Stromal cell of bone marrow (primary cell): ENCODE measurements at places on chromosomes 3 and 15.

GRCh38 chr3:177065285-177066033 is 131.8 kb downstream of the TBL1XR1 start:
- no peak for DNase-seq

DNA sequence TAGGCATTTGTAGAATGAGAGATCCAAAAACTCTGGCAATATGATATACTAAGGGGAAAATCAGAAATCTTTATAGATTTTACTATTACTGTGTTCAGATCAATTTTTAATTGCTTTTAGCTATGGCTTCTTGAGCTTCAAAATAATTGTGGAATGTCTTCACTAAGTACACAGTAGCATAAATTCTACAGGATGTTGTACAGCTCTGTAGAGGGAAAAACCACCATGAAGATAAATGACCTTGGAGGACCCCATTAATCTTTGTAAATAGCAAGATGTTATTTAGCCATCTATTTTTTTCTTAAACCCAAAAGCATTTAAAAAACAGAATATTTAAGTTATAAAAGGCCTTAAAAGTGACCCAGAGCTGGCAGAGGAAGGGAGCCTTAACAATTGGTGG is 43.9 kb upstream of the FNDC3B start:
- DNase-seq = no peak

GRCh38 chr15:45544266-45545023 is 21.9 kb upstream of the SLC30A4 start:
- DNase-seq = no peak

DNA sequence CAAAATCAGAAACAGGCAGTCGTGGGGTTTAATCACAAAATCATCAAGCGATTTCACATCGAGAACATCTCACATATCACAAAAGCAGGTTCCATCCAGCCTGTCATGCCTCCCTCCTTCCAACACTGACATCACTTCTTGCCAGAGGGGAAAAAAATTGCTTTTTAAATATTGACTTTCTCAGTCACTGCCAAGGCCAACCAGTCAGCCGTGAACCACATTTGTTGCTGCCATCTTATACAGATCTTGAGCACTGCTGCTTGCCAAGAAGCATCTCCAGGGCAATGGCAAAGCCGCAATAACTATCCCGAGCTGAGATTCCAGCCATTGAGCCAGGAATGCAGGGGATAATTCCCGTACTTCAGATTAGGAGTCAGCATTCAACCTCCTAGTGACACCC is 174.6 kb downstream of the ANXA2 start:
- no peak for DNase-seq

GRCh38 chr3:30155755-30156154 is 450.6 kb upstream of the TGFBR2 start:
- DNase-seq = no peak

DNA sequence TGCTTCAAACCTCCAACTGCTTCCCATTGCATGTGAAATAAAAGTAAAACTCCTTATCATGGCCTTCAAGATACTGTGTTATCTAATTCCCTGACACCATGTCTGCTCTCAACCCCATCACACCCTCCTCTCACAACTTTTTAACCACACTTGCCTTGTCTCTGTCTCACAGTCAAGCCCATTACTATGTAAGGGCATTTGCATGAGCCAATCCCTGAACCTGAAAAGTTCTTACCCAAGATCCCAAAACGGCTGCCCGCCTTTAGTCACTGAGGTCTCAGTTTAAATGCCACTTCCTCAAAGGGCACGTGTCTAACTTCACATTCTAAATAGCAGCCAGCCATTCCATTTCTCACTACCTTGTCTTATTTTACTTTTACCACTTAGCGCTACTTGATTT is 83.1 kb downstream of the SST start:
- no peak for DNase-seq

DNA sequence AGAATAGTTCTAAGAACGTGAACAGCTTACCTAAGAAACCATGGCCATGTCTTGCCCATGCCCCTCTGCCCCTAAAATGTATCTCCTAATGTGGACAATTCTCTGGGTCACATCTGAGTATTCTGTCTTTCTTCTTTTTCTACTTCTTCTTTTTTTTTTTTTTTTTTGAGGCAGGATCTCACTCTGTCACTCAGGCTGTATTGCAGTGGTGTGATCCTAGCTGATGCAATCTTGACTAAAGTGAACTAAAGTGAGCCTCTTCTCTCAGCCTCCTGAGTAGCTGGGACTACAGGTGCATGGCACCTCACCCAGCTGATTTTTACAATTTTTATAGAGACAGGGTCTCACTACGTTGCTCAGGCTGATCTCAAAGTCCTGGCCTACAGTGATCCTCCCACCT is 204.8 kb upstream of the ZPLD1 start:
- DNase-seq = no peak

DNA sequence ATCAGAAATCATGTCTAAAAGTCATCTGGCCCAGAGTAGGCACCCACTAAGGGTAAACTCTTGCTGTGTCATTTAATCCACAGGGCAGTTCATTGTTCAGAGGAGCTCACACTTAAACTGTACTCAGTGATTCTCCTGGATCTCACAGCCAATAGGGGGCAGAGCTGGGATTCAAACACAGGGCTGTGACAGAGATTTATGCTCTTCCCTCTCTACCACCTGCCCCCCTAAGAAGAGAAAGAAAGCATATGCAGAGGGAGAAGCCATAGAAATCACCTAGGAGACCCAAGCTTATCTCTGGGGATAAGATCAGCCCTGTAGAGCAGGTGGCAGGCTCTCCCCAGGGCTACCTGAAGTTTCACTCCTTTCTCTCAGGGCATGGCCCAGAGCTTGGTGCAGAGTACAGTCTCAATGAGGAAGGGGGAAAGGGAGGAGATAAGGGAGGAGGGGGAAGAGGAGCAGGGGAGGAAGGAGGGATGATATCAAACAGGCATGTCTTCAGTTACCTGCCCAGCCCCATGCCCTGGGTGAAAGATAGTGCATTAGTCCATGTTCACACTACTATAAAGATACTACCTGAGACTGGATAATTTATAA is 51.8 kb upstream of the ADPGK start:
- DNase-seq = no peak

DNA sequence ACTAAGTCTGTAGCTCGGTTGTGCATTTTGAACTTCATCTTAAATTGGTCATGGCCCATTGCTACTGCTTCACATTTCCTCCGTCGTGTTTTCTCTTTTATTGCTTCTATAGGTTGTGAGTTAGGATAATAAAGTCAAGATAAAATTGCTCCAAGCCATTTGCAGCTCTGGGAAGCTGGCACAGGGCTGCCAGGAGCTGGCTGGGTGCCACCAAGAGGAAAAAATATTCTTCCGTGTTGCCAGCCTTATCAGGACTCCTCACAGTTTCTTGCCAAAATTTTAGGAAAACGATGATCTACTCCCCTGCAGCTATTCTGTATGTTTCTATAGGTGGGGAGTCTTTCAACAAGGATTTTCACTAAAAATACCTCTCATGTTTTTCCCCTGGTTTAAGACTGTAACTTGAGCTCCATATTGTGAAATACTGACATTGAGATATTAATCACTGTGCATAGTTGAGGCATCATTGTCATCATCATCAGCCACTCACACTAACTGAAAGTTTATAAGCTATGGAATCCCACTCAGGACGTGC is 55.4 kb upstream of the PIAS1 start:
- peak; percentile 21 for DNase-seq

DNA sequence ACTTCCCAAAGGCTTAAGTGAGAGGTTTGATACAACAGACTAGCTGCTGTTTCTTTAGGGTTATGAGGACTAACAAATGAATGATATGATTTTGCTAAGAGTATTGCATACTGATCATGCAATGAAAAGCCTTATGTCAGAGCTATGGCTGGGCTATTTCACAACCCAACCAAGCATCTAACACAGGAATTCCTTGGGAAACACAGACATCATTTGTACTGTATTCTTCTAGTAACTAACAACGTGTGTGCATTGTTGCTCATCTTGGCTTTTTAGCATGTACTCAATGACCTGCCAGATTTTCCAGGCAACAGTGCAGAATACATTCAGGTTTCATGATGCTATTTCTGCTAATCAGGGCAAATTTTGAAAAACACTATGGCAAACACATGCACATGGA is 19.3 kb downstream of the PDZRN3 start:
- peak; percentile 63 for DNase-seq

DNA sequence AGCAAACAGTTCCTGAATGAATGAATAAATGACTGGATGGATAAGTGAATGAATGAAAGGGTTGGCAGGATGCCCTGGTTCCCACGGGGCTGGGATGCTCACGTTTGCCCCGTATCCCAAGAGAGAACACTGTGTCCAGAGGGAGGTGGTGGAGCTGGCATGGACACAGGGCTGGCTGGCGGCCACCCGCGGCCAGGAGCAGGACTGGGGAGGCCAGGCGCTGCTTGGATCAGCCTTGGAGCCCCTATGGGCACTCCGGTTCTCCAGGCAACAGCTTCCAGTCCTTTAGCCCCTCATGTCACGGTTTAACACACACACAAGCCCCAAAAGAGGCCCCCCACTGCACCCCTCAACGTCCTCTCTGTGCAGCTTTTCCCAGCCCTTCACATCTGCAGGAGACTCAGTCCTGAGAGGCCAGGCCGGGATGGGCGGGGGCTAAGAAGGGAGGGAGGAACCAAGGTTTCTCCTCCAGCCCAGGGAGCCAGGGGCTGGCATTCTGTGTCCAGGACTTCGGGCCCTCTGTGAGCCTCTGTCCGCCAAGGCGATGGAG is 86.0 kb upstream of the ALDH1L1 start:
- DNase-seq = no peak

DNA sequence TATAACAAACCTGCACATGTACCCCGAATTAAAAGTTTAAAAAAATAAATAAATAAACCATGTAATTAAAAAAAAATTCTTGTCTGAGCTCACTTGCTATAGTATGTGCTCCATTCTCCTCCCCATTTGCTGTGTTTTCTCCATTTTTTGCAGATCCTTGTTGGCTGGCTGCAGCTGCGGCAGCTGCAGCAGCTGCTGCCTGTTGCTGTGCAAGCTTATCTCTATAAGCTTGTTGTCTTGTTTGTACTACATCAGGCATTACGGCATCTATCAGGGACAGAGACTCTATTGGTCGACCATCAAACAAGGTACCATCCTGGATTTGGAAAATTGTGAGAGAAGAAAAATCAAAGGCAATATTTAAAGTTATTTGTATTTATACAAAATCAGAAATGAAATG is 145.9 kb downstream of the TBL1XR1 start:
- no peak for DNase-seq

GRCh38 chr3:193522473-193522872 is 32.2 kb downstream of the ATP13A4 start:
- DNase-seq = no peak

DNA sequence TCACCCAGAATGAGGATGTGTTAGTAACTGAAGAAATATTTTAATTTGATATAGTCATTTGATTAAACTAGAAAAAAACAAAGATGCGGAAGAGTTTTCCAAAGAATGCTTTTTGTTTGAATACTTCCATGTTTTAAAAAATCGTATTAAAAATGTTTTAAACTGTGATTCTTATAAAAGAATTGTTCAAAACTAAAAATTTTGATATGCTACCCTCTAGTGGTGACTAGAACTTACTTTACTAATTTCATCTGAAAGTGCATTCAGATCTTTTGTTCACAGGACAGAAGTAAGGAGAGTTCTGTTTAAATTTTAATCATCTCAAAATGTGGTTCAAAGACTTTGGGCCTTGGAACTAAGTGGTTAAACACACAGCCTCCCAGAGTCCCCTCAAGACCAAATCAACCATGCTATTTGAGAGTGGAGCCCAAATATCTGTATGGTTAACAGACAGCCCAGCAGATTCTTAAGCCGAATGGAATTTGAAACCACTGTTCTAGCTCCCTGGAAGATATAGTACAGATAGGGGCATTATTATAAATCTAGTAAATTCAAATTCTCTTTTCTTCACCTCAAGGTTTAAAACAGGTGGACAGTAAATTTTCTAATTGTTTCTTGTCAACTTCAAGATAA is 45.2 kb upstream of the SYNPR start:
- no peak for DNase-seq

DNA sequence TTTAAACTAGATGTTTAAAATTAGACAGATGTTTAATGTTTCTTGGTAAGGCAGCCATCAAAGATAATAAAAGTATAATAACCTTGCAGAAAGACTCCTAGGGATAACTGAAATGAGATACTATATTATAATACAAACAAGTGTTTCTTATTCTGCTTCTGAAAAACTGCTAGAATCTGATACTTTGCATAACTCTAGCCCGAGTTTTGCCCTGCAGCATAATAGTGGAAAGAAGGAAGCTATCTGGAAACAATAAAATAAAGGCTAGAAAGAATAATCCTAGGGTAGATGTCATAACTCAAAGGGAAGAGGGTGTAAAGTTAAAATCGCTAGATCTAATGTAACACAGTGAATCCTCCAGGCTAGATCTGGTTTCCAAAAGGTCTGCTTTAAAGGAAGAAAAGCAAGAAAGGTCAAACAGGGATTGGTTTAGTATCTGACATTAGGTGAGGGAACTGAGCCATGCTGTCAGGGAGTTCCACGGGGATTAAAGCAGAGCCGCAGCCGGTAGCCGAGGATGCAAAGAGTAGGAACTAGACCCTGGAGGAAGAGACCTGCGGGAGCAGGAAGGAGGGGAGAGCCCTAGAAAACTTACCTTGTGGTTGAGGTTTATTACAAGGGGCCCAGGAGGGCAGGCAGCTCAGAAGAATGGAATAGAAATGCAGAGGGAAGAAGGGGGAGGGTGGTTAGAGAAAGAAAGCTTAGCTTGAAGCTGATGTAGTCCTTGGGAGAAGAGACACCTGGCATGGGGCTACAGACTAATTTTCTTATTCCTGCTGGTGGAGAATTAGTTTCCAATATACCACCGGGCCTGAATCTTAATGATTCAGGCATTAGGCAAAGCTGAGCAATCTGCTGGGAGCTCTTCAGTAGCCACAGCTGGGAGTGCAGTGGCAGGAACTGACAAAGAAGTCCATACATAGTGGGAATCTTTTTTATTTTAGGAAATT is 46.1 kb upstream of the TUSC7 start:
- DNase-seq = no peak

- DNase-seq = peak; percentile 33
Observed at GRCh38 chr3:53709860-53710674, 136.2 kb downstream of the CHDH start.

GRCh38 chr3:143507735-143508580 is 340.3 kb downstream of the SLC9A9 start:
- peak; percentile 74 for DNase-seq

DNA sequence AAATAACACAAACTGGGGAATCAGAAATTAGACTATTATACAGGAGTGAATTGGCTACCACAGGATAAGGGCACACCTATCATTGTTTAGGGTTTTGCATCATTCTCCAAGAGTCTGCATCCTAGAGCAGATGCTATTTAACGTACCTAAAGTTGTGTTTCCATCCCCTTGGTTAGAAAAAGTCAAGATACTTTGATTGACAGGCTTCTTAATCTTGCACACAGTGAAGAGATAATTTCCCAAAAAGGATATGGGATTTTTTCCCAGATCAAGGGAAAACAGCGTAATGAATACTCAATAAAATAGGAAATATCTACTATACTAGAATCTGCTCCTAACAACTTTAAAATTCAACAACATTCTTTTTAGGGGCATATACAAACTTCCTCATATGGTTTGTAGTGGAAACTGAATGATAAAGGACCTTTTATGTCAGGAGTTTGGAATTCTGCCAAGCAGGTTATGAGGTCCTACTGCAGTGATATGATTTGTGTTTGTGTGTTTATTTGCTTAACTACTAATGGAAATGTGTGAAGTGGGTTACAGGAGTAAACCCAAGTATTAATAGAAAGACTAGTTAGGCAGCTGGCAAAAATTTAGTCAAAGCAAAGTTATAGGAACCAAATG is 124.1 kb upstream of the MME start:
- DNase-seq = no peak

- DNase-seq = no peak
Observed at GRCh38 chr3:165256554-165257065, 60.4 kb upstream of the SLITRK3 start.
